ENCODE measurements at places on chromosomes 7 and 10.

DNA sequence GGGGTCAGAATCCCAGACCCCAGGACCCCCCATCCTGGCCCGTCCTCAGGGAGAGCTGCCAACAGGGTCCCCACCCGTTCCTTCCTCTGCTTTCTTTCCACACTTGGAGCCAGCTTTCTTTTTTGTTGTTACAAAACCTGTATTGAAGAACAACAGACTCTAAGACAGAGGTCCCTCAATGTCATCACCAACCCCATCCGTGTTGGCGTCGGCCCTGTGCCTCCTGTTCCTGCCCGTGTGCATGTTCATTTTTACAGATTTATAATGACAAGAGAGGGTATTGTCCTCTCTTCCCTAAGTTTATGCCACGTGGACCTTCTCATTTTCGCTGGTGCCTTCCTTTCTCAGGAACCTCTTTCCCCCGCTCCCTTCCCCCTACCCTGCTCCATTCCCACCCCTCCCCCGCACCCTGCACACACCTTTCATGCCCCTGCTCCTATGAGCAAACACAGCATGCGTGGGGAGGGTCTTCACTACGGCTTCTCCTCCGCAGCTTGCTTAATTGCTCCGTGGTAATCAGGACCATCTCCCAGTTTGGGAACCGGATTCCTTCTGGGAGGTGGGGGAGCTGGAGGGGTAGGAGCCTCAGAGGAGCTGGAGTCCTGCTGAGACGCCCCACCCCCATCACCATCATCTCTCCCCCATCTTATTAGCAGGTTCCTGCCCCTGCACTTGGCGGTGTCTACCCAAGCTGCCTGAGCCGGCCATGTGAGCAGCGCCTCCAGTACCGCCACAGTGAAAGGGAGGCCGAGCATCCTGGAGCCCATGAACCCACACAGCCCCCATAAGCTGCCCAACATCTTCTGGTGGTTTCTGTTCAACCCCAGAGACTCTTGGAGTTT is 88.0 kb upstream of the INSIG1 start:
- H3K4me3 ChIP-seq: no peak overlapping the region
- H3K4me1 ChIP-seq: peaks cover 31% of the 10 kb centered on the region
- peaks cover 3% of the 10 kb centered on the region for H3K27me3 ChIP-seq
- DNase-seq: no peak
- H3K27ac ChIP-seq: no peak overlapping the region

DNA sequence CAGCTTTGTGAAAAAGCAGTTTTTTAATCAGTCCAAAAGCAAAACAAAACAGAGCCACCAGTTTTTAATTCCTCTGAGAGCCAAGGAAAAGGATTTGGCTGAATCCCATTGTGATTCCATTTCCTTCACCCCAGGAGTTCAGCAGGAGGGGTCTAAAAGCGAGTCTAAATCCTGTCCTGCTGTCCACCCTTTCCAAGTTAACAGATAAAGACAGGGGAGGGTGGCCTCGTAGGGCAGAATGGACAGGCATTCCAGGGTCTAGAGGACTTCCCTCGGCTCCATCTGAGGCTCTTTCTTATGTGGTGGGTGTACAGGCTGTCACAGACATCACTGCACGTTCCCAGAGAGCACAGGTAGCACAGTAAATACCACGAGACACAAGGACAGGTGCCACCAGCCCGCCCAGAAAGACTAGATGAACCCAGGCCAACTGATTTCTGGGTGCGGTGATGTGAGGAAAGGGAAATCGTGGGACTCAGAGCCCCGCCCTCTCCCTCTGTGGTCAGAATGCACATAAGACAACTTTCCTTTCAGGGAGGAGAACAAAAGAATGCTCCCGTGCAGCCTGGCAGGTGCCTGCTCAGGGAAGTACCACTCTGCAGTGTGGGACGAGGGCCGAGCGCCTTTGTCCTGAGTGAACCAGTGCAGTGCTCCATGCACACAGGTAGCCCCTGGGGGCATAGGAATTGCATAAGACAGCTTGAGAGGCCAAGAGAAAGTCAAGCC is 119.7 kb downstream of the ABLIM1 start:
- peaks cover 35% of the 10 kb centered on the region for H3K4me1 ChIP-seq
- DNase-seq: no peak
- H3K36me3 ChIP-seq: no peaks in the 10 kb centered on the region
- H3K4me3 ChIP-seq: peak overlapping the region; percentile 79
- peak overlapping the region; percentile 79 for H3K27ac ChIP-seq

GRCh38 chr7:47556511-47557180 is 25.3 kb downstream of the TNS3 start:
- no peaks in the 10 kb centered on the region for H3K27me3 ChIP-seq
- H3K4me3 ChIP-seq: no peak overlapping the region
- H3K4me1 ChIP-seq: peaks cover 28% of the 10 kb centered on the region
- peaks cover 15% of the 10 kb centered on the region for H3K36me3 ChIP-seq
- H3K27ac ChIP-seq: no peak overlapping the region

GRCh38 chr7:129664029-129665012 is 52.8 kb downstream of the NRF1 start:
- no peaks in the 10 kb centered on the region for H3K27me3 ChIP-seq
- H3K27ac ChIP-seq: no peak overlapping the region
- H3K36me3 ChIP-seq: peaks cover 28% of the 10 kb centered on the region
- DNase-seq: no peak
- peaks cover 14% of the 10 kb centered on the region for H3K4me1 ChIP-seq
- H3K4me3 ChIP-seq: no peak overlapping the region

GRCh38 chr10:27252267-27253000 is 11.8 kb upstream of the ACBD5 start:
- peak overlapping the region; percentile 86 for H3K4me3 ChIP-seq
- H3K27ac ChIP-seq: no peak overlapping the region
- peak; percentile 82 for DNase-seq
- no peaks in the 10 kb centered on the region for H3K4me1 ChIP-seq
- no peaks in the 10 kb centered on the region for H3K36me3 ChIP-seq
- H3K27me3 ChIP-seq: peaks cover 5% of the 10 kb centered on the region

DNA sequence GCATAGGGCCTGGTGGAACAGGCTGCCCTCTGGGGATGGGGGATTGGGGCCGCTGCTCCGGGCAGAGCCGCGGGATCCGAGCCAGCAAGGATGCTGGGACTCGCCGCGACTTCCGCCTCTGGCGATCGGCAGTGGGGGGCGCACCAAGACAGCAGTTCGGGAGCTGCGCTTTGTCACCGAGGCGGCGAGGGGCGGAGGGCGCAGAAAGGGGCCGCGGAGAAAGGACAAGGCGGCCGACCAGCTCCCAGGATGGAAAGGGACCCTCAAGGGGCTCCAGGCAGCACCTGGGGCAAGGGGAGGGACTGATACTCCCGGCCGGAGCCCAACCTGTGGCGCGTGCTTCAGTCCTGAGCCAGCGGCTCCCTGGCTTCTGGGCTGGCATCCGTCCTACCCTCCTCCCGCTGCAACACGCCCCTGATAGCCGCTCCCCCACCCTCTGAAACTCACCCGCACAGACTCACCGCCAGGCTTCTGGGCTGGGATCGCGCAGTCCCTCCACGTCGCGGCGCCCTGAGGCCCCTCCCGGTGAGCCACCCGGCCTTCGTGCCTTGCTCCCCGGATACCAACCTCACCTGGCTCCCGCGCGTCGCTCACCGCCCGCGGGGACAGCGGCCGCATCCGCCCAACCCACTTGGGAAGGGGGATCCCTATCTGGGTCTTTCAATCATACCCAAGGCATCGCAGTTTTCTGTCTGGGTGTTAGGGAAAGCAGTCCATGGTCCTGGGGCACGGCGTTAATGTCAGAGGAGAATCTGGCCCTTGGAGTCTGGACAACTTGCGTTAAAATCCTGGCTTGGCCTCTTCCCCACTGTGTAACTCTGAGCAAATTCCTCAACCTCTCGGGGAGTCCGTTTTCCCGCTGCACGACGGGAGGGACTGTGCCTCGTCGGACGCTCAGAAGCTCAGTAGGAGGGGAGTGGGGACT is 7.0 kb upstream of the EVX1 start:
- no peak overlapping the region for H3K27ac ChIP-seq
- peaks cover 63% of the 10 kb centered on the region for H3K27me3 ChIP-seq
- peaks cover 20% of the 10 kb centered on the region for H3K4me1 ChIP-seq
- no peaks in the 10 kb centered on the region for H3K36me3 ChIP-seq
- no peak for DNase-seq

GRCh38 chr7:22578007-22578733 is 78.2 kb upstream of the STEAP1B start:
- peak overlapping the region; percentile 83 for H3K27ac ChIP-seq
- H3K36me3 ChIP-seq: peaks cover 23% of the 10 kb centered on the region
- peak; percentile 50 for DNase-seq
- peak overlapping the region; percentile 34 for H3K4me3 ChIP-seq

DNA sequence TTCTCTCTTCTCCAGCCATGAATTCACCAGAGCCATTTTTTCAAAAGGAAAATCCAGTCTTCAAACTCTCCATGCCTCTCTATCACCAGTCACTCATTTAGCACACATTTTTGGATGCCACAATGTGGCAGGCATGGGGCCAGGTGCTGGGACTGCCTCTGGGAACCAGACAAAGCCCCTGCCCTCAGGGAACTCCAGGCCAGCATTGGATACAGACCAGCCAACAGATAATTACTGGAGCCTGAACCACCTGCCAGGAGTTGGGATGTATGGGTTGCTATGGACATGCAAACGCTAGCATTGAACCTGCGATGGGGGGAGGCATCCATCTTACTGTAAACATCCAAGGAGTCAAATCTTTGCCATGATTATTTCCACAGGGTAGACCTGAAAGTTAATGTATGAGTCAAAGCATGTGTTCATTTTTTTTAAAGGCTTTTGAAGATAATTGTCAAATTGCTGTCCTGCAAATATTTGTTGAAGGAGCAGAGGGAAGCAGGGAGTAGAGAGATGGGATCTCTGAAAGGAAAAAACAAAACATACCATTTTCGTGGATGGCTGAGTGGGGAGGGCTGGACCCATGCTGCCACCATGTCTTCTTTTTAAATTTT is 43.2 kb downstream of the SRRM3 start:
- peaks cover 38% of the 10 kb centered on the region for H3K27me3 ChIP-seq
- H3K4me3 ChIP-seq: no peak overlapping the region
- no peaks in the 10 kb centered on the region for H3K36me3 ChIP-seq
- no peaks in the 10 kb centered on the region for H3K4me1 ChIP-seq
- DNase-seq: no peak
- H3K27ac ChIP-seq: no peak overlapping the region

GRCh38 chr7:38294926-38295325 is 21.5 kb upstream of the TARP start:
- no peak overlapping the region for H3K4me3 ChIP-seq
- peaks cover 14% of the 10 kb centered on the region for H3K4me1 ChIP-seq
- no peaks in the 10 kb centered on the region for H3K36me3 ChIP-seq
- H3K27me3 ChIP-seq: no peaks in the 10 kb centered on the region
- H3K27ac ChIP-seq: no peak overlapping the region
- no peak for DNase-seq

GRCh38 chr10:89382757-89383156 is 4.9 kb downstream of the IFIT1B start:
- no peak overlapping the region for H3K27ac ChIP-seq
- no peak overlapping the region for H3K4me3 ChIP-seq
- H3K4me1 ChIP-seq: peaks cover 17% of the 10 kb centered on the region
- no peak for DNase-seq
- H3K27me3 ChIP-seq: no peaks in the 10 kb centered on the region
- no peaks in the 10 kb centered on the region for H3K36me3 ChIP-seq

- peak overlapping the region; percentile 65 for H3K27ac ChIP-seq
- peaks cover 52% of the 10 kb centered on the region for H3K27me3 ChIP-seq
- peak overlapping the region; percentile 87 for H3K4me3 ChIP-seq
These were observed 1.2 kb downstream of the FGF8 start for GRCh38 chr10:101774589-101775272.

GRCh38 chr10:85459906-85460305 is 906.7 kb downstream of the GRID1 start:
- H3K4me1 ChIP-seq: no peaks in the 10 kb centered on the region
- no peak overlapping the region for H3K4me3 ChIP-seq
- H3K27ac ChIP-seq: no peak overlapping the region
- no peaks in the 10 kb centered on the region for H3K36me3 ChIP-seq
- no peaks in the 10 kb centered on the region for H3K27me3 ChIP-seq
- DNase-seq: no peak

DNA sequence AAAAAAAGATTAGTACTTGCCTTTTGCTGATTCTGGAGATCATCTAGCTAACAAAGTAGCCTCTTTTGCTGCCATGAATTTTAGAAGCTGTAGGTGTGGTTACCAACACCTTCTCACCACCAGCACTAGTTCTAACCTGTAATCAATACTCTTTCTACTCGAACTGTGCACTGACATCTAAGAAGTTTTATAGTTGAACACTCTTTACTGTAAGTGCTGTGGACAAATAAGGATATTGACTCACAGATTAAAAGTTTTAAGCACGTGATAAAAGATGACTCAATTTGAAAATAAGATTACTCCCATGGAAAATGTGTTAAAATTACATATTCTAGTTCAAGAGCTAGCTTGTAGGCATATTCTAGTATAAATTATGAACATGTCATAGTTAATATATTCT is 89.9 kb downstream of the REEP3 start:
- DNase-seq: no peak
- H3K4me3 ChIP-seq: no peak overlapping the region
- no peaks in the 10 kb centered on the region for H3K36me3 ChIP-seq
- peaks cover 21% of the 10 kb centered on the region for H3K4me1 ChIP-seq
- no peaks in the 10 kb centered on the region for H3K27me3 ChIP-seq
- no peak overlapping the region for H3K27ac ChIP-seq

DNA sequence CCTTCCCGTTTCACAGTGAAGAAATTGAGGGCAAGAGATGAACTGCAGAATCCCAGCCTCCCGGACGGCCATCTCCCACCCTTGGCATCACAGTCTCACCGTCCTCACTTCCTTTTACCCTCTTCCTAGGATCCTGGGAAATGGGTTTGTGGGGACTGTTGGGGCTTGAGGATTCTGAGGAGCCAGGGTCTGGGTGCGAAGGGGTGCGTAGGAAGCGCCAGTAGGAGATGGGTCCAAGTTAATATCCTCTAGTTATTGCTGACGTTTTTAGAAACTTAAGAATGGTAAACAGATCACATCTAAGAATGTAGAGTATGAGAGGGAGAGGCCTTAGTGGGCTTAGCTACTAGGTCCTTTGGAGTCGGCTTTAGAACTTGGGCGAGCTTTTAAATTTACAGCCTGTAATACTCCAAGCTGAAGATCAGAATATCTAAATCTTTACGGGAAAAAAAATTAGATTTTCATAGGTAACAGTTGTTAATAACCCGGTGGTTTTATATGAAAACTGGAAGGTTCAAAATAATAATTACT is 696 bp downstream of the MALSU1 start:
- H3K36me3 ChIP-seq: peaks cover 12% of the 10 kb centered on the region
- peak overlapping the region; percentile 91 for H3K4me3 ChIP-seq
- H3K4me1 ChIP-seq: peaks cover 48% of the 10 kb centered on the region

- peak overlapping the region; percentile 77 for H3K27ac ChIP-seq
- no peaks in the 10 kb centered on the region for H3K27me3 ChIP-seq
- H3K4me1 ChIP-seq: peaks cover 26% of the 10 kb centered on the region
- H3K4me3 ChIP-seq: peak overlapping the region; percentile 84
- no peak for DNase-seq
These were observed 118.8 kb downstream of the CDK6 start for GRCh38 chr7:92717623-92717992.

- no peak overlapping the region for H3K4me3 ChIP-seq
- no peak overlapping the region for H3K27ac ChIP-seq
- H3K27me3 ChIP-seq: no peaks in the 10 kb centered on the region
- no peaks in the 10 kb centered on the region for H3K36me3 ChIP-seq
- DNase-seq: no peak
These were observed 191.4 kb downstream of the KLF6 start for GRCh38 chr10:3593611-3594010.

Data from naive B cell (primary cell).